ENCODE measurements at places on chromosomes 4 and X.

DNA sequence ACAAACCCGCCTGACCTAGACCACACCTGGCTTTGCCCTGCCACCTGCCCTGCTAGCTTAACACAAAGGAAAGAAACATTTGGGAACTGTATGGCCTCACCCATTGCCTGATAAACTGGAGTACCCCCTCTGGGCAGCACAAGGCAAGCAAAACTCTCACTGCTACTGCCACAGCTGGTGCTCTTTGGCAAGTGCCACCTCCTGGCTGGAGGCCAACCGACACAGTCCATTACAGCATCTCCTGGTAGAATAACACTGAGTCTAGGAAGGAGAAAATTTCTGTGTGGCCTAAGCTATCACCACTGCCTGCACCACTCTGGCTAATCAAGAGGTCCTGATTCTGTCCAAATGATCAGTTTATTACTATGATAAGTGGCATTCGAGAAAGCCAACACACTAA lies 18.9 kb upstream of the SPANXN3 start:
- no peak for DNase-seq

- no peak for DNase-seq
Measured at GRCh38 chr4:95360906-95361695, 187.7 kb downstream of the UNC5C start.

- peak; percentile 54 for DNase-seq
Measured at GRCh38 chr4:75831856-75832405, 70.3 kb downstream of the PPEF2 start.

DNA sequence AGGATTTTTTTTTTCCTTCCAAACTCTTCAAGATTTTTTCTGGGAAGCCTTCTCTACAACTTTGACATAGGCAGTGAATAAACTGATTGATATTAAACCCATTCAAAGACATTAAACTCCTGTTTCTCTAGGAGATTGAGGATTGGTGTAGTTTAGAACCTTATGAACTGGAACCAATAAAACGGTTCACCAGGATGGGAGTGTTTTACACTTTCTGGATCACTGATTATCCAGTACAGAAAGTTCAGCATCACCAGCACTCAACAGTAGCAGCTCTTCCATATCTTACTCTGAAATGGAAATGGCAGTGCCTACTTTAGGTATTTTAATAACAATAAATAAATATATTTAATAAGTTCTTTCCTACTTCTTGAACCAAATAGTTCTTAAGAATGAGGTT lies 76.7 kb downstream of the BMPR1B start:
- DNase-seq = no peak

DNA sequence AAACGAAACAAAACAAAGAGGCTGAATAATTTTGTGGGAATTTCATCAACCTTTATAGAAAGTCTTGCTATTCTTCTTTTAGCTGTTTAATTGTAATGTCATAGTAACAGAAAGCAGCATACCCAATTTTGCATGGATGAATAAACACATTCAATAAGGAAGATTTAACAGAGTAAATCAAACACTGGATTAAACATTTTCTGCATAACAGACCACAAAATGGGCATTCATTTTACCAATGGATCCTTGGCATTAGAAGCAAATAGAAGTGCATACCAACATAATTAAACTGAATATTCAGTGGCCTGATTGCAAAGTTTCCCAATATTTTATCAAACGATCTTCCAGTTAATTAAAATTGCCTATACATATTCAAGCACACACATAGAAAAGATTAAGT lies 4.4 kb upstream of the CHM start:
- no peak for DNase-seq

GRCh38 chr4:23333556-23333945 lies 556.3 kb downstream of the PPARGC1A start:
- DNase-seq = peak; percentile 28

All from suppressor macrophage treated with lipopolysaccharide for 1 hour (primary cell).